ENCODE measurements at places on chromosomes 2 and 18. TPM values are rescaled to one million over a fixed set of nuclear protein-coding genes. Genes with fewer than 3 reads are reported as not detected.

SATB2 gene
- total RNA-seq: 440 TPM

HOXD12 gene
- total RNA-seq: not detected

BOLL gene
- total RNA-seq: not detected

CTNNA2 gene
- total RNA-seq: 182 TPM

CNTNAP5 gene
- total RNA-seq: 30.6 TPM

SETBP1 gene
- 34.2 TPM for total RNA-seq

SLC11A1 gene
- 0.82 TPM for total RNA-seq

RTKN gene
- total RNA-seq: 2.9 TPM

DSG1 gene
- total RNA-seq: under 0.01 TPM

SCYGR4 gene
- total RNA-seq: not detected

MPP4 gene
- under 0.01 TPM for total RNA-seq

Measured in frontal cortex (tissue), 4 donors.